ENCODE measurements at places on chromosomes 7 and 10. TPM values are rescaled to one million over a fixed set of nuclear protein-coding genes. Genes with fewer than 3 reads are reported as not detected.

The SERPINE1 gene
- 11.9 TPM for total RNA-seq

The AKR1C2 gene
- total RNA-seq = 823 TPM

The BCCIP gene
- total RNA-seq = 102 TPM

The PPP1R17 gene
- not detected for total RNA-seq

The OR2A2 gene
- total RNA-seq = not detected

The TRPV5 gene
- not detected for total RNA-seq

The P4HA1 gene
- 212 TPM for total RNA-seq

The CLDN3 gene
- total RNA-seq = 1.7 TPM

The AGR3 gene
- total RNA-seq = not detected

The SH2D4B gene
- total RNA-seq = not detected

The YKT6 gene
- 59.1 TPM for total RNA-seq

DNA sequence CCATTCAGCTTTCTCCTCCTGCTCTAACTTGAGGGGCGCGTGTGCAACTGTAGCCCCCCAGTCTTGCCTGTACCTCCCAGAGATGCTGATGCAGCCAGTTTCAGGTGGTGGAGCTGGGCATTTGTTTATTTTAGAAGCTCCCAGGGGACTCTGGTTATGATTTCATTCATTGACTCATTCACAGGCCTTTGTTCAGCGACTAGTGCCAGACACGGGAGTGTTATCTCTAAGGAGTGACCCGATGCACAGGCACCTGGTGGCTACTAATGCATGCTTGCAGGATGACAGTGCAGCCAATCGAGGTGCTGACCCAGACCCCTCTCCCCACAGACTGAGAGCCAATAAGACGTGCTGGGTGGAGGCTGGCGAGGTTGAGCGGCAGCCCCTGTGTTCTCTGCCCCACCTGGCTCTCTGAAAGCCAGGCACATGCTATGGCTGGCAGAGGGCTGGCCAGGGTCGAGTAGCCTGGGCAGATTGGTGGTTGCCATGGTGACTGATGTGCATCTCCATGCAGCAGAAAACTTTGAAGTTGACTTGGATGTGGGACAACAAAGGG is 19.7 kb upstream of the SLC18A2 start:
- DNase-seq = peak; percentile 17

GRCh38 chr10:62027841-62028501 is 126.5 kb downstream of the ARID5B start:
- no peak for DNase-seq

- DNase-seq = peak; percentile 76
Measured at GRCh38 chr7:518630-519483, 789 bp downstream of the PDGFA start.

DNA sequence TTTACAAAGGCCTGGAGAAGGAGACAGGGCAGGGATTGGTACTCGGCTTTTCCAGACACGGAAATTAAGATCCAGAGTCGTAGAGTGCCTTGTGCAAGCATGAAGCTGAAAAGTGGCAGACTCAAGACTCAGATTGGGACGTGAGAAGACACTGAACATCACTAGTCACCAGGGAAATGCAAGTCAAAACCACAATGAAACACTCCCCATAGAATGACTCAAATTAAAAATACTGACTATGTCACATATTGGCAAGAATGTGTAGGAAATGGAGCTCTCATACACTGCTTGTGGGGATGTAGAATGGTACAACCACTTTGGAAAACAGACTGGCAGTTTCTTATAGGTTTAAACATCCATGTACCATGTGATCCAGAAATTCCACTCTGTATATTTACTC is 472.0 kb downstream of the RPS24 start:
- no peak for DNase-seq

GRCh38 chr7:4706384-4707216 is 24.5 kb downstream of the FOXK1 start:
- no peak for DNase-seq

- no peak for DNase-seq
Measured at GRCh38 chr10:24971374-24971773, 19.0 kb upstream of the PRTFDC1 start.

- DNase-seq = no peak
Measured at GRCh38 chr7:81676105-81676811, 93.6 kb downstream of the HGF start.

DNA sequence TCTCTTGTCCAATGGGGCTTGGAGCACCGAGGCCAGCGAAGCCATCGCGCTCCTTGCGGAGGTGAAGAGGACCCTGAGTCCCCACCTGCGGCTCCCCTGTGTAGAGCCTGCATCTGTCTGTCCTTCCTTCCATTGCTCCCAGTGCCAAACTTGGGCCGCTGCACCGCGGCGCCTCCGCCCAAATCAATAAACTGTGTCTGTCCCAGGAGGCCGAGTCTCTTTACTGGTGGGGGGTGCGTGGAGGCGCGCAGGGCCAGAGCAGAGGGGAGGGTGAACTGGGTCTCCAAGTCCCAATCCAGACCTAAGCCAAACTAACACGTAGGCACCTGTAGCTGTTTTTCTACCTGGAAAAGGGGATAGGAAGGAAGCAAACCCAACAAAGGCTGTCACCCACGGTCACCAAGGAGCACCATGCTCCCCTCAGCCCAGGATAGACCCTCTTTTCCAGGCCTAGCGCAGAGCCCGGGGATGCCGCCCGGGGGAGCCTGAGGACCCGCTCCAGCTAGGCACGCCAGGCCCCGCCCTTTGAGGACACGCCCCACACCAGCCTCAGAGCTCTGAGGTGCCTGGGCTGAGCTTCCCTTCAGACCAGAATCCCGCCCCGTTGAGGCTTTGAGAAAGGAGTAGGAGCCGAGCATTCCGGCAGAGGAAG is 1.2 kb upstream of the CHAT start:
- no peak for DNase-seq

DNA sequence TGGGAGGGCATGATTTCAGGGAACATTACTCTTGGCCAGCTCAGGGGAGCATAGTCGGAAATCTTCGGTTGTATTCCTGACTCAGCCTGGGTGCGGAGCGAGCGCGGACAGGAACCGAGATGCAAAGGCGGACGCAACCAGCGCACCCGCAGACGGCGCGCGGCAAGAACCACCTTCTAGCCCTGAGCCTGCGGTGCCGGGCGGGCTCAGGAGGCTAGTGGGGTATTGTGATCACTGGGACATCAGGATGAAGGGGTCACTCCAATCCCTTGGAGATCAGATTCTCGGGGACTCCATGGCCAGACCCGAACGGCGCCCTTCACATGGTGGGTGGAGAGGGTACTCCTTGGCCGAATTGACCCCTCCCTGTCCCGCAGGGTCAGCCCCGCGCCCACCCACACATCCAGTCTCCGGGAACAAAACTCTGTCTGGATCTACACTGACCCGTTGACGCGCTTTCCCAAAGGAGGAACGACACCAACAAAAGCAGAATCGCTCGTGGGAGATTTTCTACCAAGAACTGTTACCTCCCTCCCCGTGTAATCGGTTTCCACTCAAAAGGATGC is 730.5 kb downstream of the ZWINT start:
- no peak for DNase-seq

GRCh38 chr10:116300542-116300941 is 23.7 kb upstream of the CCDC172 start:
- DNase-seq = no peak

DNA sequence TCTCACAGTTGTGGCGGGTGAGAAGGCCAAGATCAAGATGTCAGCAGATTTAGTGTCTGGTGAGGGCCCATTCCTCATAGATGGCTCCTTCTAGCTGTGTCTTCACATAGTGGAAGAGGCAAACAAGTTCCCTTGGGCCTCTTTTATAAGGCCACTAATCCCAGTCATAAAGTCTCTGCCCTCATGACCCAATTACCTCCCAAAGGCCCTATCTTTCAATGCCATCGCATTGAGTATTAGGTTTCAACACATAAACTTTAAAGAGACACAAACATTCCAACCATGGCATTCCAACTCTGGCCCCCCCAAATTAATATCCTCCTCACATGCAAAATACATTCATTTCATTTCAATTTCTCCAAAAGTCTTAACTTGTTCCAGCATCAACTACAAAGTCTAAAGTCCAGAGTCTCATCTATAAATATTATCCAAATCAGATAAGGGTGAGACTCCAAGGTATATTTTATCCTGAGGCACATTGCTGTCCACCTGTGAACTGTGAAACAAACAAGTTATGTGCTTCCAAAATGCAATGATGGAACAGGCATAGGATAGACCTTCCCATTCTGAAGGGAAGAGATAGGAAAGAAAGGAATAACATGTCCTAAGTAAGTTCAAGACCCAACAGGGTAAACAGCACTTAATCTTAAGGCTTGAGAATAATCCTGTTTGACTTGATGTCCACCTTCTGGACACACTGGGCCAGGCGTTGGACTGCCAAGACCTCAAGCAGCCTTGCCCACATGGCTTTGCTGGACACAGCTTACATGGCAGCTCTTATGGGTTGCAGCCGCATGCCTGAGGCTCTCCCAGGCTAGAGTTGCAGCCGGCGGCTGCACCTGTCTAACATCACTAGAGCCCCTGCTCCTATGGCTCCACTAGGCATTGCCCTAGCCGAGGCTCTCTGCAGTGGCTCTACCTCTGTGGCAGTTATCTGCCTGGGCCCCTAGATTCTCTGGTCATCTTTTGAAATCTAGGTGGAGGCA is 312.8 kb downstream of the TNS3 start:
- DNase-seq = no peak

- peak; percentile 67 for DNase-seq
Measured at GRCh38 chr7:123871998-123872867, 27.3 kb downstream of the HYAL4 start.

- no peak for DNase-seq
Measured at GRCh38 chr10:31013331-31013730, 18.3 kb downstream of the ZNF438 start.

GRCh38 chr10:34216348-34216945 is 598.6 kb downstream of the PARD3 start:
- no peak for DNase-seq

GRCh38 chr7:69739931-69740431 is 141.7 kb downstream of the AUTS2 start:
- DNase-seq = no peak

DNA sequence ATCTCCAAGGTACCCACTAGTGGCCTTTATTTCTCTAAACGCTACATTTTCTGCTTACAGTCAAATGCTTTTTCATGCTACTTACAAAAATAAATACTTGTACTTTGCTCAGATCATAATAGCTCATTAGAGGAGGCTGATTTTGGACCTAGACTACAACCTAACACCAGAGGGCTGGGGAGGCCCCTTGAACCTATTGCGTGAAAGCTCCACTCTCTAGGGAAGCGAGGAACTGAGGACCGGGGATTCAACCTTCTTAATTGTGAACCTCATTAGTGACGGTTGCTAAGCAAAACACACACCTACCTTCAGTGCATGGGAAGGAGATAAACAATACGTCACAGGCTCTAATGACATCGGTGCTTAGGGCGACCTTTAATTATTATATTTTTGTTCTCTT is 92.1 kb downstream of the EBF3 start:
- no peak for DNase-seq

DNA sequence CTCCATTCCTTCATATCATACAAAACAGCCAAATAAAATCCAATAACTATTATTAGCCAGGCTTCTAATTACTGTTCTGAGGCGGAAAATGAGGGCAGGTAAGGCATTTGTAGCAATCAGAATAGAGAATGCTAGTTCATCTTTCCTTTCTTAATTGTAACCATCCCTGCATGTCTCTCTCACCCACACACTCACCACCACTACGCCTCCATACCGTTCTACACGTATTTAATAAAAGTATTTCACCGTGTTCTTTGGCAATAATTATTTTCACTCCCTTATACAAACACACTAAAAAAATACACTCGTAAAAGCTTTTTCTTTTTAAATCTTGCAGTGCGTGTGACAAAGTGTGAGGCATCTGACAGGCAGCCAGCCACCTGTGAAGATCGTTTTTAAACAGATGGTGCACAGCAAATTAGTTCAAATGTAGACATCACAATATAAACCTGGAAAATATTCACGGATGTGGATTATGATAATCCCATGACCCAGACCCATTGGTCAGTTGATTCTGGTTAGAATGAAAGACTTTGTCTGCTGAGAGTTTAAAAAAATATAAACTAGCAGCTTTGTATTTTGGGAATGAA is 653.6 kb downstream of the REEP3 start:
- no peak for DNase-seq

- no peak for DNase-seq
Measured at GRCh38 chr7:10930551-10930950, 43.1 kb upstream of the PHF14 start.

GRCh38 chr7:6149996-6150395 is 118.8 kb downstream of the ANKRD61 start:
- no peak for DNase-seq

GRCh38 chr7:23887660-23888059 is 177.6 kb downstream of the STK31 start:
- DNase-seq = no peak
